ENCODE measurements at places on chromosomes 3 and 15.

DNA sequence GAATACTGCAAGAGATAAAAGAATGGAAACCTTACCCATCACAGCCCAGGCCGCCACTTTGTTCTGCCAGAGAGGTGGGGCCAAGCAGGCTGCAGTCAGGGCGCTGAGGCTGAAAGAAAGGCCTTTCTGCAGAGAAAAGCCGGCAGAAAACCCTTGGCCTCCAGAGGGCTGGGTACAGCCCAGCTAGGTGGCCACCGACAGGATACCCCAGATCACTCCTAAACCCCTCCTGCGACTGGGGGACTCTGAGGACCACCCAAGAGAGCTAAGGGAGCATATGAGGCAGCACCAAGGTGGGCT is 69.3 kb downstream of the SMAD6 start:
- no peak for DNase-seq
- no peak overlapping the region for H3K27ac ChIP-seq
- H3K36me3 ChIP-seq: no peaks in the 10 kb centered on the region
- H3K4me3 ChIP-seq: no peak overlapping the region
- H3K27me3 ChIP-seq: no peaks in the 10 kb centered on the region

GRCh38 chr3:41188306-41188705 is 11.0 kb upstream of the CTNNB1 start:
- H3K27ac ChIP-seq: no peak overlapping the region
- H3K4me1 ChIP-seq: peaks cover 29% of the 10 kb centered on the region
- no peaks in the 10 kb centered on the region for H3K36me3 ChIP-seq

DNA sequence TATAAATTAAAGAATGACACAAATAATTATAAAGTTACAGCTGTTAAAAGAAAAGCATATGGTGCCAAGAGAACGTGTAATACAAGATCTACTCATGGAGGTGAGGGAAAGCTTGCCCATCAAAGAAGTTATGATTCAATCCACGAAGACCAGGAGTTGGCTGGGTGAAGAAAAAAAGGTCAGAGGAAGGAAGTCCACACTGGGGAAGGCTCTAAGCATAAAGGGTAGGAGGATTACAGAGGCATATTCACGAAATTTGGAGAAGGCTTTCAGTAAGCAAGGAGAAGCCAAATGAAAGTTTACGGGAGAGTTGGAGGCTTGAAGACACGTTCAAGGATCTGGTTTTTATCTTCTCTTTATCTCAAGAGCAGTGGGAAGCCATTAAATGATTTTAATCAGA is 1.8 kb upstream of the TGFBR2 start:
- H3K36me3 ChIP-seq: peaks cover 24% of the 10 kb centered on the region
- H3K27me3 ChIP-seq: no peaks in the 10 kb centered on the region
- DNase-seq: no peak
- H3K4me3 ChIP-seq: peak overlapping the region; percentile 94
- peak overlapping the region; percentile 100 for H3K27ac ChIP-seq

DNA sequence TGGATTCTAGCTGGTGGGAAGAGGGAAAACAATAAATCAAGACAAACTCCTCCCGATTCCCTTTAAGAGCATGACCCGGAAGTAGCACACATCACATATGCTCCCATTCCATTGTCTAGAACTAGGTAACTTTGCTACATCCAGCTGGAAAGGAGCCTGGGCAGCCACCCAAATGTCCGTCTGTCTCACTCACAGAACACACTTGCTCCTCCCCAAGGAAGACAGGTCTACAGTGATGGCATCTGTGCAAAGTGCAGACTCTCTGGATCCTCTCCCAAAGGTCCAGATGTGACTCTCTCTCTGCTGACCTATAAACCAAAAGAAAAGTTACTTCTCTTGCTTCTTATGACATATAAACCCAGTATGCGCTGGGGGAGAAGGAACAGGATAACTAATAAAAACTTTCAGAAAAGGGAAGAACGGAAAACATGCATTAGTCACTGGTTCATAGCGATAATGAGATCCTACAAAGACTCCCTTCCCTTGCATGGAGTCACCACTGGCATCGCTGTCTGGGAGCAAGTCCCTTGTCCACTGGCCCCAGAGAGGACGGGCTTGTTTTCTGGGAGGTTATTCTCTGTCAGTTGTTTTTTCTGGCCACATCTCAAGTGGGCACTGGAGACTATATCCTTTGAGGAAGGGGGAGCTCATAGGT is 29.8 kb upstream of the EPHB3 start:
- H3K36me3 ChIP-seq: no peaks in the 10 kb centered on the region
- H3K4me1 ChIP-seq: no peaks in the 10 kb centered on the region
- DNase-seq: no peak
- H3K27me3 ChIP-seq: peaks cover 3% of the 10 kb centered on the region
- no peak overlapping the region for H3K27ac ChIP-seq
- no peak overlapping the region for H3K4me3 ChIP-seq

DNA sequence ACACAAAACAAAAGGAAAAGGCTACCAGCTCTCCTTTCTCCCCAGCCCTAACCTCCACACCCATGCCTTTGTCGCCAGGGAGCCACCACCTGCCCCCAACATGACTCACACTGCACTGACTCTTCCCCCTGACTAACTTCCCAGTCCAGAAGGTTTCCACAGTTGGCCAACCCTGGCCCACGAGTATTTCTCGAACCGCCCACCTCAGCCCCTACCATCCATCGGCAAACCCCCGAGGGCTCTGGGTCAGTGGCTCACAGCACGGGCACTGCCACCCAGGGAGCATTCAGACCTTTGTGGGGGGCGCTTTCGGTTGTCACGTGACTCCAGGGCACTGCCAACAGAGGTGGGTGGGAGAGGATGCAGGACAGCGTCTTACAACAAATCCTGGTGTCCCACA is 152.3 kb downstream of the LRRC28 start:
- H3K27ac ChIP-seq: no peak overlapping the region
- H3K36me3 ChIP-seq: no peaks in the 10 kb centered on the region
- no peak overlapping the region for H3K4me3 ChIP-seq
- H3K27me3 ChIP-seq: no peaks in the 10 kb centered on the region

GRCh38 chr3:83434880-83435587 is 1523.8 kb upstream of the CADM2 start:
- no peaks in the 10 kb centered on the region for H3K36me3 ChIP-seq
- no peak overlapping the region for H3K4me3 ChIP-seq
- H3K4me1 ChIP-seq: no peaks in the 10 kb centered on the region

- no peaks in the 10 kb centered on the region for H3K36me3 ChIP-seq
- H3K4me1 ChIP-seq: no peaks in the 10 kb centered on the region
- H3K27ac ChIP-seq: no peak overlapping the region
- H3K4me3 ChIP-seq: no peak overlapping the region
Measured at GRCh38 chr3:169009453-169009852, 654.1 kb downstream of the MECOM start.

DNA sequence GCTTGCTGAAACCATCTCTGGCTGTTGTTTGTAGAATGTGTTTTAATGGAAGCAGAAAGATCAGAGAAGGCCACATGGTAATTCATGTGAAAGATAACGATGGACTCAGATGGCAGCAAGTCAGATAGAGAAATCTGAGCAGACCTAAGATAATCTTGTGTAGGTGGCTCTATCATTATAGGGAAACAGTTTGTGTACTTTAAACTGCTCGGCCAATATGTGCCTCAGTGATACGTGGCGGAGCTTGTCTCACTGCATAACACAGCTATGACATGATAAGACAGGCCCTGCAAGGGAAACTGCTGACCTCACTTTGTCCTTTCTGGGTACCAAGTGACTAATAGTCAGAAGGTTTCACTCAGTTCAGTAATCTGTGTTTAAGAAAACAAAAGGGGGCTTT is 51.0 kb downstream of the MME start:
- no peaks in the 10 kb centered on the region for H3K27me3 ChIP-seq
- H3K4me3 ChIP-seq: no peak overlapping the region
- no peak overlapping the region for H3K27ac ChIP-seq
- H3K36me3 ChIP-seq: no peaks in the 10 kb centered on the region

Data from activated naive CD4-positive, alpha-beta T cell treated with anti-CD3 and anti-CD28 coated beads for 36 hours (primary cell).